SK-N-SH (cell line): ENCODE measurements at places on chromosomes 13 and 19.

DNA sequence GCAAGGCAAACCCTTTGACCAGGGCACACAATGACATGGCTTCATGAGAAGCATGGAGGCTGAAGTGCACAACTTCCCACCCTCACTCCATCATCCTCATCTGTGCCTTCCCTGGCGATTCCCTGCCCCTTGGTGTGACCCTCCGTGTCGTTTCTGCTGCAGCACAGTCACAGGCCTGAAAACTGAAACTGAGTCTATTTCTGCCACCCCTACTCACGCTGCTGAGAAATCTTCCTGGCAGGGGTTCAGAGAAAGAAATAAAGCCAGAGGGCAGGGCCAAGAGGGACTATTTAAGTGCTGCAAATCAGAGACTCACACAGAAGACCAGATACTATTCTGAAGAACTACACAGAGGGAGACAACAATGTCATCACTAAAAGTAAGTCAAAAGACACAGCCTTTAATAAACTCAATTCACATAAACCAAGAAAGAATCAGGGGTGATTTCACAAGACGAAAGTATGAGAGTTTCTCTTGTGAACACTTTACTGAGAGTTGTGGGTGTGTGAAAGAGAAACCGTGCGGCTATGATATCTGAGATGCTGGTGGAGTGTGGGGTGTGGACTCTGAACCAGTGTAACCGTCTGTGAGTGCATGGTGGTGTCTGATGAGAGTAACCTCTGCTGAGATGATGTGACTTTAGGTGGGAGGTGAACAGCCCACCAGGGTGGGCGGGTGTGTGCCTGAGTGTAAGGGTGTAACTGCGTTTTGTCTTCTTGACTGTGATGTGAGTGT, 23.5 kb downstream of the LGALS16 start:
- no peak for DNase-seq

GRCh38 chr13:88648598-88649373, 977.6 kb downstream of the SLITRK5 start:
- no peak for DNase-seq

GRCh38 chr13:30504081-30504480, 38.3 kb upstream of the HMGB1 start:
- DNase-seq = no peak

DNA sequence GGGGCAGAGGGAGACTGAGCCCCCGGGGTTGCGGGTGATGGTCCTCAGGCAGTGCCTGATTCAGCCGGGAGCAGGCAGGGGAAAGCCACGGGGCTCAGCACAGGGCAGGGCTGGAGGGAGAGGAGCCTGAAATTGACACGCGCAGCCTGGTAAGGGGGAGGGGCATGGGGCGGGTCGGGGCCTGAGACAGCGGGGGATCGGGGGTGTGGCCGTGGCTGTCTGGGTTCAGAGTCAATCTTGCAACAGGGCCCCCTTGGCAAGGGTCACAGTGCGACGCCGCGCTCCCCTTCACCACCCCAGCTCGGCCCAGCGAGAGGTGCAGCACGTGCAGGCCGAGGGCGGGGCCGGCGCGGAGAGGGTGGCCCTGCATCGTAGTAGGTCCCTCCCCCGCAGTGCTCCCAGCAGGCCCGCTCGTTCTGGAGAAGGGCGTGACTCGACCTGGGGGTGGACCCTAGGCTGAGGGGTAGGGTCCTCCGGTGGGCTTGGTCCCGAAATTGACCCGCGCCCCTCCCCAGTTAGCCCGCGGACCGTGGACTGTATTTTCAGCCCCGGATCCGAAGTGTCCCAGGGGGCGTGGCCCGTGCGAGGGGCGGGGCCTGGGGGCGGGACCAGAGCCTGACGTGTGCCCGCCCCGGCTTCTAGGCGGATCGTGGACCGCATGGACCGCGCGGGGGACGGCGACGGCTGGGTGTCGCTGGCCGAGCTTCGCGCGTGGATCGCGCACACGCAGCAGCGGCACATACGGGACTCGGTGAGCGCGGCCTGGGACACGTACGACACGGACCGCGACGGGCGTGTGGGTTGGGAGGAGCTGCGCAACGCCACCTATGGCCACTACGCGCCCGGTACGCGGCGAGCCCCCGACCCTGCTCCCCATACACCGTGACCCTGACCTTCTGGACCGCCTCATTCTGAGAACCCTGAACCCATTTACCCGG, 6.0 kb downstream of the RCN3 start:
- peak; percentile 93 for DNase-seq

GRCh38 chr19:48614436-48615230, at the start of gene FAM83E:
Gene FAM83E (minus strand): TSS chr19:48615076. CDS start chr19:48613372, 1,704 bp downstream.
- DNase-seq = no peak

GRCh38 chr19:6767357-6768235, at the start of gene SH2D3A:
Gene SH2D3A (minus strand): TSS chr19:6767435. CDS start chr19:6763748, 3,687 bp downstream.
- DNase-seq = peak; percentile 60

GRCh38 chr13:88908961-88909441, 1237.8 kb downstream of the SLITRK5 start:
- no peak for DNase-seq

DNA sequence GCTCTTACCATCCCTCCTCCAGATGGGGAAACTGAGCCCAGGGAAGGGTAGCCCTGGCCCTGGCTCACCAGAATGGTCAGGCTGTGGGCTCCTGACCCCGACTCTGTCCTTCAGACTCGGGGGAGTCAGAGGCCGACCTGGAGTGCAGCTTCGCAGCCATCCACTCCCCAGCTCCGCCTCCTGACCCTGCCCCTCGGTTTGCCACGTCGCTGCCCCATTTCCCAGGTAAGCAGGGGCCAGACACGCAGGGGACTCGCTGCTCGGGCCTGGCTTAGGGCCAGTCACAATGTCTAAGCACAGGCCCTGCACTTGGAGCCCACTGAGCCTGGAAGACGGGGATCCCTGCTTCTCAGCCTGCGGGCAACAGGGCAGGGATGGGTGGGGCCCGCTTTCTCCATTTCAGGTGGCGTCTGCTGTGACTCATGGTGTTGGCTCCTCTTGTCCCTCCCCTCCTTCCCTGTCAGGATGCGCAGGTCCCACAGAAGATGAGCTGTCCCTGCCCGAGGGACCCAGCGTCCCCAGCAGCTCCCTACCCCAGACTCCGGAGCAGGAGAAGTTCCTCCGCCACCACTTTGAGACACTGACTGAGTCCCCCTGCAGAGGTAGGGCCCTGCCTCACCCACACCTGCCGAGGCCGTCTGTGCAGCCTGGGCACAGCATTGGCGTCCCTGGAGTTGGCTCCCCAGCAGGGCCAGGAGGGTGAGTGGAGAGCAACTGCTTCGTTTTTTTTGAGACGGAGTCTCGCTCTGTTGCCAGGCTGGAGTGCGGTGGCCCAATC, 9.2 kb upstream of the OVOL3 start:
- no peak for DNase-seq

DNA sequence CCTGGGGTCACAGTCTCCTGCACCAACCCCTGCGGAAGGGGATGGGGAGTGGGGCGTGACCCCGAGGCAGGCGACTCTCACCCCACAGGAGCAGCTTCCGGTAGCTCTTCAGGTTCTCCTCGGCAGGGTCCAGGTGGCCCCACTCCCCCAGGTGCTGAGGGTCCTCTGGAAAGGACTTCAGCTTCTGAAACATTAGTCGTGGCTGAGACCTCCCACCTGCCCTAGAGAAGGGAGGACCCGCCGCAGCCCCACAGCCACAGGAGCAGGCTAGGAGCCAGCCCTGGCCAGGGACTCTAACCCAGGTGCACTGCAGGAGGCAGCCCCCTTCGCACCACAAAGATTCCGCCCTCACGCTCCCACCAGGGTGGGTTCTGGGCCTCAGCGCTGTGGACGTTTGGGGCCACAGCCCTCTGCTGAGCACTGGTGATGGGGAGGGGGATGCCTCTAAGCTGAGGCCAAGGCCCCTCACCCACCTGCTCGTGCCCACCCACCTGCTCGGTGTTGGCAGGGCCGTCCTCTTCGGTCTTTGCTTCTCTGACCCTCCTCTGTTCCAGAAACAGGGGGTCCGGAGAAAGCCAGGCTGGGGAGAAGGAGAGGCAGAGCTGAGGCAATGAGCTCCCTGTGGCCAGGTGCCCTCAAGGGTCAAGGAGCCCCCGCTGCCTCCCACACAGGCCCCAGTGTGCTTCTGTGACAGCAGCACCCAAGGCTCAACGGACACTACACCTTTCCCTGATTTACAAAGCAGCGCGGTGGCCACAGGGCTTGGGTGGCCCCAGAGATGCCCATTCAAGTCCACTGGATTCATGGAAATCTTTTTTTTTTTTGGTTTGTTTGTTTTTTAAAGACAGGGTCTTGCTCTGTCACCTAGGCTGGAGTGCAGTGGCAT, 11.0 kb downstream of the ZSCAN18 start:
- no peak for DNase-seq

GRCh38 chr13:50887151-50887550, 22.4 kb upstream of the RNASEH2B start:
- DNase-seq = no peak

GRCh38 chr19:6828698-6829633, 56.5 kb downstream of the VAV1 start:
- DNase-seq = no peak

GRCh38 chr13:48532256-48532505, 699 bp downstream of the RCBTB2 start:
- DNase-seq = no peak

GRCh38 chr13:75512253-75512652, 25.4 kb downstream of the COMMD6 start:
- no peak for DNase-seq

DNA sequence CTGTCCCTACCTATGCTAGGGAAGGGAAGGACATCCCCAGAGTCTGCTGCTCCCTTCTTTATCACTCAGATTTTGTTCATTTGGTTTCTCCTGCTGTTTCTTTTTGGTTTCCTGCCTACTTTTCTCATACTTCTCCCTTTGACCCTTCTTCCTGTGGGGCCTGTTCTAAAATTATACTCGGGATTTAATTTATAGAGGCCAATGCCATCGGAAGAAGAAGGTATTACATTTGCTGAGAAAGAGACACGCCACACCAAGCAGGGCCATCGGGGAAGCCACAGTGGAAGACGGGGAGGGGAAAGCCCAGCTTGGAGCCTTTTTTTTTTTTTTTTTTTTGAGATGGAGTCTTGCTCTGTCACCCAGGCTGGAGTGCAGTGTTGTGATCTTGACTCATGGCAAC, 46.8 kb upstream of the FARP1 start:
- DNase-seq = no peak

GRCh38 chr13:94112227-94112626, 367.3 kb downstream of the DCT start:
- DNase-seq = no peak

- DNase-seq = no peak
Measured at GRCh38 chr19:38318660-38319059, 985 bp upstream of the KCNK6 start.

GRCh38 chr13:23642110-23642509, 71.9 kb downstream of the TNFRSF19 start:
- DNase-seq = no peak

DNA sequence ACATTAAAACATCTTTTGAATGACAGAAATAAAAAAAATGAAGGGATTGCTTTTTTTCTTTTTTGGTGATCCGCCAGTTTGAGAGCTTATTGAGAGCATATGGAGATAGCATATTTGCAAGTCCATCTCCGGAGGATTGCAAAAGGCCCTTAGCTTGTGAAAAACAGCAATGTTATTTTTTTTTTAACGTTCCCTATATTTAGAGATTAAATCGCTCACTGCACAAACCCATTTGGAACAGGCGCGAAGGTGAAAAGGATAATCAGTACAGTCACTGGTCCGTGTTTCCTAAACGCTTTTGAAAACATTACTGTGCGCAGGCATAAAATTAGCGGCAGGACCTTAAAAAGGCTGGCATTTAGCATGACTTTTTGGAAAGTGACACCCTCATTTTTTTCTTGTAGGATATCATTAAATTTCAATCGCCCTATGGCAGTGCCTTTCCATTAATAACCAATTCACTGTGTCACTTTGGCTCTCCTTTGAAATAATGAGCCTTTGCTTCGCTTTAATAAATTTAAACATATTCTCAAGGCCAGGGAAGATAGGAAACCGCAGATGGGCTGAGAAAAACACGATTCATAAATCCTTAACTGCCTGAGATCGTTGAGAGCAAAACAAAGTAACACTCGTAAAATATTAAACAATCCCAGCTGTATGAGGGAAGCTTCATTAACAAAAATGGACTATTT, 342.2 kb downstream of the DACH1 start:
- DNase-seq = peak; percentile 16

- no peak for DNase-seq
Measured at GRCh38 chr19:28288572-28289264, 924.2 kb downstream of the UQCRFS1 start.

- DNase-seq = no peak
Measured at GRCh38 chr19:13044231-13044836, 49.1 kb downstream of the NFIX start.

GRCh38 chr13:28623782-28624706, 34.9 kb upstream of the POMP start:
- DNase-seq = no peak

GRCh38 chr13:106103779-106104178, 431.7 kb downstream of the EFNB2 start:
- DNase-seq = no peak

DNA sequence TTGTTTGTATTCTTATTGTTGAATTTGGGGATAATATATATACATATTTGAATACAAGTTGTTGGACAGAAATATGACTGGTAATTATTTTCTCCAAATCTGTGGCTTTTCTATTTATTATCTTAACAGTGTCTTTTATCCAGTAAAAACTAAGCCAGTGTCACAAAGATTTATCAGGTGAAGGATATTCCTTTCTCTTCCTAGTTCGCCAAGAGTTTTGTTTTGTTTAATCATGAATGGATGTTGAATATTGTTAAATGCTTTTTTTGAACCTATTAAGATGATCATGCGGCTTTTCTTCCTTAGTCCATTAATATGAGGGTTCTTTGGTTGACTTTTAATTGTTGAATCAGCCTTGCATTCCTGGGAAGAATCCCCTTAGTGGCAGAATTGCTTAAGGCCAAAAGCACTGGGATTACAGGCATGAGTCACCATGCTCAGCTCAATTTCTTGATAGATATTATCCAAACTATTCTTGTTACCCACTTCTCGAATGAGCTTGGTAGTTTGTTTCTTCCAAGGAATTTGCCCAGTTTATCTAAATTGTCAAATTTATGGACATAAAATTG, 53.3 kb downstream of the TEX26 start:
- DNase-seq = no peak

DNA sequence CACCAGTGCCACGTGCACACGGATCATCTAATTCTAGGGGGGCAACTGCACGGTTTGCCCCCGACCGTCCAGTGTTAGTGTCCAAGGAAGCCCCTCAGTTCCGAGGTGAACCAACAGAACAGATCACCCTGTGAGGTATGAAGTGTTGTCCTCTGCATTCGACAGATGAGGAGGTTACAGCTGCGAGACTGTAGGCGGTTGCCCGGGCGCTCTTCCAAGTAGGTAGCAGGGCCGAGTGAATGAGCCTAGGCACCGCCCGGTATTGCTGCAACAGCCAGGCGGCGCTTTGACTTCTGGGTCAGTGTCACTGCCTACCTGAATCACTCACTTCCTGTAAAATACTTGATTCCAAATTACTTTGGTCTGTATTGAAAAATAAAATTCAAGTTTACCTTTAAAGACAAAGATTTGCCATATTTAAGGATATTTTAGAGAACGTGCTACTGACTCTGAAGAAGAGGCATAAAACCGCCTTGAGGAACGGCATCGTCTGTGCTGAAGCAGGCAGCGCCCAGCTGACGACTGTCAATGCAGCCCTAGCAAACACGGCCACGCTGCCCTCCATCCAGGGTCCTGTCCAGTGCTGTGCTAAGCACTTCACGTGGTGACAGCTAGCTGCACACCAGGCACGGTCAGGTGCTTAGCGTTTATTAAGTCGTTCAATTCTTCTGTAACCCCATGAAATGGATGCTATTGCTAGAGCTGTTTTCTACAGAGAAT, 19.3 kb upstream of the RASA3 start:
- DNase-seq = no peak
